ENCODE measurements at places on chromosomes 4 and X.

- DNase-seq: no peak
These were observed 105.9 kb upstream of the HPGD start for GRCh38 chr4:174628191-174628590.

- DNase-seq: no peak
These were observed 26.5 kb downstream of the GALNT7 start for GRCh38 chr4:173195109-173195508.

DNA sequence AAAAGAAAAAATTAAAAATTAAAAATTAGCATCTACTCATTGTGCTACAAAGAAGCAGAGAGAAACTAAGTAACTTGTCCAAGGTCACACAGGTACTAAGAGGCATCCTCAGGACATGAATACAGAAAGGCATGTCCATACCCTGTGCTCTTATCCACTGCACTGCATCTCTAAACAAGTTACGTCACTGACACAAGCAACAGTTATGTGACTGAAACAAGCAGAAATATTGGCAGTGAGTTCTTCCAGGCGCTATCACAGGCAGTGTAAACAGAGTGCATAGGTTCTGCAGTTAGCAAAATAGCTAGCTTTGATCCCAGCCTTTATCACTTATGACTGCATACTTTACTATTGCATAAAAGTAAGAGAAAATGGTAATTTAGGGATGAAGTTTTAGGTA is 7.9 kb downstream of the VEGFC start:
- no peak for DNase-seq

DNA sequence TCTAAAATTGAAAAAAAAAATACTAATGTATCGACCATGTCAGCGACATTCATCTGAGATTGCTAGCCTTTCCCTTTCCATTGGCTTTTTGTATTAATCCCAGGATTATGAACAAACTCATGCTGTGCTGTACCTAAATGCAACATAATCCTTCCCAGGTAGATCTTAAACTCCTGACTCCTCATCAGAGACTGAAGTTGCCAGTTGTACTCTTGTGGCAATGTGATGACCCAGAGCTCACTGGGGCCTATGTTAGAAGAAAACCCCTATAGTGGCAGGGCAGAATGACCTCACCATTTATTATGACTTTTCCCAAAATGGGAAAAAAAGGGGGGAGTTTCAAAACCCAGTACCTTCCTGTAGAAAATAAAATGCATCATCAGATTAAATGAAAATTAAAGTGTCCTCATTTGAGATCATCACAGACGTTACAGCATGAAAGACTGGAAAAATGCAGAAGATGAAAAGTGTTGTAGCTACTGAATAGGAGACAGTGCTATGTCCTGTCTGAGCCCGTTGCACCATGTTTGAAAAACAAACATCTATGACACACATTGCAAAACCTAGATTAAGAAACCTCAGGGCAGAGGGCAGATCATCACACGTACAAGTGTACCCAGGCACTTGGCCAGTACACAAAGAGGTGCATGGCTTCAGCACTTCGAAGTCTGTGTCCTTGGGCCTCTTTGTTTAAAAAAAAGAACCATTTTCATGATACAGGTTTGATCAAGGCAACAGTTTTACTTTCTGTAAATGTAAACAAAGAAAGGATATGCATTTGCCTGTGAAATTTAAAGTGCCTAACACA is 6.8 kb upstream of the ACSL4 start:
- no peak for DNase-seq

DNA sequence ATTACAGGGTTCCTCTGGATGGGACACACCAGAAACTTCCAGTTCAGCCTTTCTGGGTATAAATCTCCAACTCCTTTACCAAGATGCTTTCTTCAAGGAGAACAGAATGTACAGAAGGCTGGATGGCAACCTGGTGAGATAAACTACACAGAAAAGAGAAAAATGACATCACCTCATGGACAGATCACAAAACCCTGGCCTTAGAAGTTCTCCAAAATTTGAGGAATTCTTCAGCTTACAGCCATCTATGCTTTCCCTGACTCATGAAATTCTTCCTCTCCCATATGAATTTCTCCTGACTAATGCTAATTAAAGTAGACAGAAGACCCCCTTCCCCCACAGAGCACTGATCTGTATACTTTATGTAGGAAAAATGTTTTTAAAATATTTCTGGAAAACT is 345.4 kb downstream of the STIM2 start:
- no peak for DNase-seq

- DNase-seq: no peak
These were observed 232.4 kb downstream of the LDB2 start for GRCh38 chr4:16665942-16666551.

Measured in NCI-H2107 (cell line).